ENCODE measurements at places on chromosomes 5 and 9.

DNA sequence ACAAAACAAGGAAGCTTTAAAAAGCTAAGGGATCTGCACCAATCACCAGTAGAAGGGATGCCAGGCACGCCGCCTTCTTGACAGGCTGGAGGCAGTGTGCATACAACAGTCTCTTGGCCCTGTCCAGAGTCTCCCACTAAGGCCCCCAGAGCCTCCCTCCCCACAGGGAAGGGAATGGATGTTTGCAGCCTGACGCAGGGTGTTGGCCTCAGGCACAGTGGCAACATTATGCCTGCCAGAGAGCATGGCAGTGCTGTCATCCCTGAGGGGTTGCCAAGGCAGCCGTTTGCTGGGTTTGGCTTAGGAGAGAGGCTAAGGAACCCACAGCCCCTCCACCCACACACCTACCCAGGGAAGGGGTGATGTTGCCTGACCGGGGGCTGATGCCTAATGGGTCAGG, 4.8 kb downstream of the HBEGF start:
- DNase-seq = no peak

GRCh38 chr5:1152771-1153282, 41.0 kb upstream of the SLC12A7 start:
- DNase-seq = no peak

GRCh38 chr9:91658513-91659105, 235.0 kb upstream of the NFIL3 start:
- DNase-seq = no peak

- DNase-seq = no peak
Measured at GRCh38 chr5:89117124-89117644, 234.2 kb upstream of the MEF2C start.

DNA sequence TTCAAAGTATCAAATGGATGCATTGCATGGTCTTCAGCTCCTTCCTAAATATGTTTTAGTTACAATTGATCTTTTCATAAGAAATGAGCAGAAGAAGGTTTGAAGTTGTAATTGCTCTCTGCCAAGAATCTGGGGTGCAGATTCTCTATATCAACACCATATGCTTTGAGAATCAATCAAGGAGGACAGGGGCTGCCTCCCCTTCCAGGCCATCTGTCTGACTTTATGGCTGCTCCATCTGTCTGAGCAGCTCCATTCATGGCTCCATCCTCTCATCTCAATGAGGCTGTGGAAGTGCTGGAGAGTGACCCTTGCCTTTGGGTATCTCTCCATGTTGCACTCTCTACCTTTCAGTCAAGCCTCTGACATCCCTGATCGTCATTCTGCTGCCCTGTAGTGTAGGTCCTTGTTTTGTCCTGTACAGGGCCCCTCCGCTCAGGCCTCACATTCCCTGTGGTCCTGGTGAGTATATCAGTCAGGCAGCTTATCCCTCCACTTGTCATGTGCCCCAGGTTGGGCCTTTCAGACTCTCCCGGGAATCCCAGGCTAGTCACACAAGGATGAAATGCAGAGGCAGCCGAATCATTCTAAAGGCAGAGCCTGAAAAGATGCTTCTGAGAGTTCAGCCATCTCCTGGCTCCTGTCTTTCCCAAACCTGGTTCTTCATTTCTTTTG, 14.0 kb upstream of the SV2C start:
- DNase-seq = no peak

DNA sequence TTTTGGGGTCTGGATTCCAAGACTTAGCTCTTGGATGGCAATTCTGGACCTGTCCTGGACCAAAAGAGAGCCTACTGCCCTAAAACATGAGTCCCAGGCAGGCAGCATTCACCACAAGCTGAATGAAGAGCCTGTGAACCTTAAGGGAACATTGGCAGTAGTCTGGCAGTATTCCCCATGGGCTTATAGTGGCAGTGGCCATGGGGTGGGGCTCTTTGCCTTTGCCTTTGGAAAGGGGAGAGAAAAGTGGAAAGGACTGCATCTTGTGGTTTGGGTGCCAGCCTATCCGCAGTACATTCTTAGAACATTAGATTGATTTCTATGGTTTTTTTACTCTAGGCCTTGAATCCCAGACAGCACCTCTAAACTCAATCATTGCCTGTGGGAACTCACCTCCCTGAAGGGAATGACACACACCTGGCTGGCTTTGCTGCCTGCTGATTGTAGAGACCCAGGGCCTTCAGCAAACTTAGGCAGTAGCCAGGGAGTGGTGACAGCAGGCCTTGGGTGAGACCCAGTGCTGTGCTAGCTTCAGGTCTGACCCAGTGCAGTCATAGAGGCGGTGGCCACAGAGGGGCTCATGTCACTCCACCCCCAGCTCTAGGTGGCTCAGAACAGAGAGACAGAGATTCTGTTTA, 216.3 kb downstream of the CETN3 start:
- DNase-seq = no peak

DNA sequence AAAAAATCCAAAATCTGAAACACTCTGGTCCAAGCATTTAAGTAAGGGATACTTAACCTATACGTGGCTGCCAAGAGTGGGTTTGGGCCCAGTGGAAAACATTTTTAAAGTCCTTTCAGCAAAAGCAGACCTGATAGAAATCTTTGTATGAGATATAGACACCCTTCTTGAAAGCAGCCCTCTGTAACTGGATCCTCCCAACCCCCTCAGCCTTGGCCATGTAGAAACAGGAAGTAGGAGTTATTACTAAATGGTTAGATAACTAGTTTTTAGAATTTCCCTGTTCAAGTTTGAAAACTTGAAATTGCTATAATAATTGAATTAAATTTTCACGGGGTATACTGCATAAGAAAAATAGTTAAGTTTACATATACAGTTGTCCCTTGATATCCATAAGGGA, 111.3 kb upstream of the PCA3 start:
- DNase-seq = no peak

DNA sequence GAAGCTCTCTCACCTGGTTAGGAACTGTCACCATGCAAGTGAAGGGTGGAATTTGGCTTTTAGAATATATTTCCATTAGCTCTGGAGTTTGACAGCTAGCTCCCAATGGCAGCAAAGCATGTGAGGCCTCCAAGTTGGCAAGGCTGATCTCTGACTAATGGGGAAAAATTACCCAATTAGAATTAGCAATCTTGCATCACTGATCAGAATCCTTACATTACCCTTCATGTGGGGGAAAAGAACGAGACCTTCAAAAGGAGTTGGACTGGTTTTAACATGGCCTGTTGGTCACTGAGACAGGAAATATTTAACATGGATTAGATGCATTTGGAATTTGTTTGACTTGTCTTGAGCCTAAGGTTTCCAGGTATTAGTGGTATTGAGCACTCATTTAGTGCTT, 192.3 kb upstream of the GDNF start:
- DNase-seq = no peak

- DNase-seq = no peak
Measured at GRCh38 chr5:1134478-1134877, 22.6 kb upstream of the SLC12A7 start.

- no peak for DNase-seq
Measured at GRCh38 chr5:14273207-14273767, 130.1 kb downstream of the TRIO start.

DNA sequence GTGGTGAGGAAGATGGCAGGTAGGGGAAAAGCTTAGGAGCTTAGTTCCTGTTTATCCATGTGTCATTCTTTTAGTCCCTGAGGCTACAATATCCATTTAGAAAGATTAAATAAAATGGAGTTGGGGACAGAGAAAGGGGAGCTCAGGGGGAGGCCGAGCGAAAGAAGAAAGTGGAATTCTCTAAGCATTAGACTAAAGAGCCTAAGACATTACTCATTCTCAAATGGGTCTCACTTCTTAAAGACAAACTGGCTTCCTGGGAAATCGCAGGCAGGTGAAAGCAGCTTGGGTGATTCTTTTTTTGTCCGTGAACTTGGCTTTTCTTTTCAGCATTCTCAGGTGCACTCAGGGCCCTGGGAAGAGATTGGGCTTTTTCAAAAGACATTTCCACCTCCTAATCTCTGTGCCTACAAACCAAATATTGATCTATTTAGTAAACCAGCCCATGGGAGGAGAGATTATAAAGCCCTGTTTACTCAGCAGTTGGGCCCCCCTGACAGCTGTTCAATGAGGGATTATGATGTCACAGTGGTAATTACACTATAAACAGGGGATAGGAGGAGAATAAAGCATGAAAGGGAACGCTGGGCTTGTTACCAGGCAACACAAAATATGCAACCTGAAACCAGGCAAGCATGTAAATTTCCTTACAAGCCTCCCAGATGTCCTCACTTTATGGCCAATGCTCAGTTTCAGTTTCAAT, 584.0 kb downstream of the ACTL7B start:
- no peak for DNase-seq

GRCh38 chr5:1728846-1729245, 70.8 kb downstream of the MRPL36 start:
- DNase-seq = no peak

DNA sequence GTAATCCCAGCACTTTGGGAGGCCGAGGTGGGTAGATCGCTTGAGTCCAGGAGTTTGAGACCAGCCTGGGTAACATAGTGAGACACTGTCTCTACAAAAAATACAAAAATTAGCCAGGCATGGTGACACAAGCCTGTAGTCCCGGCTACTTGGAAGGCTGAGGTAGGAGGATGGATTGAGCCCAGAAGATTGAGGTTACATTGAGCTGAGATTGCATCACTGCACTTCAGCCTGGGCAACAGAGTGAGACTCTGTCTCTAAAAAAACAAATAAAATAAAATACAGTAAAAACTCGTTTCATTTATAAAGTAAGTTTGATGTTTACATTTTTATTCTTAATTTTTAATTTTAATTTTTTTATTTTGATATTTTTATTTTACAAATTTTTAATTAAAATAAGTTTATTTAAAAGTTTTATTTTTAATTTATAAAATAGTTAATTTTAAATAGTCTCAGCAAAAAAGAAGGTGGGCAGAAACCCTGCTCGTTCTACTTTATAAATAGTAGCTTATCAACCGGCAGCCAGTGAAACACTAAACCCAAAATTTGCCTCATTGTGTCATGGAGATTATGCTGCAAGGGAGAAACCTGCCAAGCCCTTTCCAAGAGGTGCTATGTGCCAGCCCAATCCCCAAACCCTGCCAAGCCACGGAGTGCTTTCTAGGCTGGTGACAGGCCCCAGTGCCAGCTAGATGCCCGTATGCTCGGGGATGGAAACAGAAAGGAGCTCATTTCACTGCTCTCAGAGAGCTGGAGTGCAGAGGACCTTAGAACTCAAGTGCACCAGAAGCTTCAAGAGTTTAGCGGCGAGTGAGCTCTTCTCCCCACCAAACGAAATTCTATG, 38.9 kb downstream of the SERINC5 start:
- peak; percentile 80 for DNase-seq

GRCh38 chr9:136082496-136083361, 12.4 kb downstream of the NACC2 start:
- DNase-seq = no peak

- no peak for DNase-seq
Measured at GRCh38 chr9:124124729-124125650, 113.4 kb downstream of the LHX2 start.

GRCh38 chr9:107438211-107439031, 51.1 kb downstream of the KLF4 start:
- DNase-seq = no peak

DNA sequence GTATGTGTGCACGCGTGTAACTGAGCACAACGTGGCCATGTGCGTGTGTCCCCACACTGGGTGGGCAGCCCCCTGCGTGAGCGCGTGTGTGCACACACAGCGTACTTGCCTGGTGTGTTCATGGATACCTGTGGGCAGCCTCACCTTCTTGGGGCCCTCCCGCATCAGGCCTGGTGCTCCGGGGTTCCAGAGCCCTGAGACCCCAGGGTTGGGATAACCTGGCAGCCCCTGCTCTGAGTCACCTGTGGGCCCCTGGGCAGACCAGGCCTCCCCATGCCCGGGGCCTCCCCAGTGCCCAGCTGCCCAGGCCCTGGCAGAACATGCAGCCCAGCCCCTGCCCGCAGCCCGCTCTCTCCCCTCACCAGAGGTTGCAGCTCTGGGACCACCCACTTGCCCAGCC, 25.2 kb downstream of the LHX3 start:
- no peak for DNase-seq

DNA sequence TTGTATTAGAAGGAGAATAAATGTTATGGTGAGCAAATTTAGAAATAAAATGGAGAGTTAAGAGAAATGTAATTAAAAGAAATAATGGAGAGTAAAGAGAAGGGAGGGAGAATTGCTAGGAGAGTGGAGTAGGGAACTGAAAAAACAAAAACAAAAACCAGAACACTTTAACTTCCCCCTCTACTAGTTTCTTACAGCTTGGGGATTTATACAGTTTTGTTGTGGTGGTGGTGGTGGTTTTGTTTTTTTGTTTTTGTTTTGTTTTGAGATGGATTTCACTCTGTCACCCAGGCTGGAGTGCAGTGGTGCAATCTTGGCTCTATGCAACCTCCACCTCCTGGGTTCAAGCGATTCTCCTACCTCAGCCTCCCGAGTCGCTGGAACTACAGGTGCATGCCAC, 322.4 kb downstream of the TMEM167A start:
- DNase-seq = no peak

DNA sequence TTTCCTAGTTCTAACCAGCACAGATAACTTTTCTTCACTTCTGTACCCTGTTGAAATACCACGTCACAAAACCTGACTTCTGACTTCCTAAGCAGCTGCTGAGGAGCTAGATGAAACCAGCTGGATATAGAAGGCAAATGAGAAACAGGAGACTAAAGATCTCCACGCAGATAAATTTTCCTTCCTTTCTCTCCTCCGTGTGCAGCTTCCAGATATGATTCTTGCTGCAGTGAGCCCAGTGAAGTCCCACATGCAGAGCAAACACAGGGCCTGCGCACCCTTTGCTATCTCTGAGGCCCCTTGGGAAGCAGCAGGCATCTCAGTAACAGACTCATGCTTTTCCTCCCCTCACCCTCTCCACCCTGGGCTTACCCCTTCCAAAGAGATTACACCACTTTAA, 1638.3 kb downstream of the MAT2B start:
- no peak for DNase-seq

GRCh38 chr5:111070272-111071134, 1.0 kb upstream of the TSLP start:
- DNase-seq = no peak

DNA sequence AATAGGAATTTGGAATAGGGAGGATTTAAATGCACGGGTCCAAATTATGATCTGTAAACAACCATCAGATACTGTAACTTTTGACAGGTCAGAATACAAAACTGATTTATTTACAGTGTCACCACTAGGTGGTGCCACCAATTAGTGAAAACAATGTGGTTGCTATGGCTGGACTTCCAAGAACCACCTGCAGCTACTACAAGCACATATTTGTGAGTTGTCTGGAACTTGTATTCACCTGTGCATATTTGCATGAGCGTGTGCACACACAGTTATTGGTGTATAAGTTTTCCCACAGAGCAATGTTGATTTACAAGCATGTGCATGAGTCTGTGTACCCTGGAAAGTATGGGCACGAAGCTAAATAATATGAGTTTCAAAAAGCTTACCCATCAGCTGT, 3.0 kb upstream of the HRCT1 start:
- DNase-seq = peak; percentile 46

DNA sequence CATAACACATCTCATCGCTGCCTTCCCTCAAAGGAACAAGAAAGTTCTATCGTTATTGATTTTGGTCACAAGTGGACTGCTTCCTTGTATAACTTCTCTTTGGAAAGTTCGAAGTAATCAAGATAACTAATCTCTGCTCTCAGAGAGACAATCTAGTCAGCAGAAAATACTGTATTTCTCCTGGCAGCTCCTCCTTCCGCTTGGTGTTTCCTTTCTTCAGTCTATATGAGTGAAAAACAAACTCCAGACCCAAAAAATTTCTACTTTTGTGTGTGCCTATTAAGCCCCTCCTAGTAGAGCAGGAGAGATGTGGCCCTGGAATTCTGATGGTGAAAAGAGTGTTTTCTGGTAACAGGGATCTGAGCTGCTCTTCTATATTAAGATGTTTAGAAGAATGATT, 24.5 kb downstream of the OSTF1 start:
- DNase-seq = no peak

GRCh38 chr9:109883623-109884022, 103.6 kb downstream of the PALM2AKAP2 start:
- no peak for DNase-seq
